Fibroblast of gingiva (primary cell): ENCODE measurements at places on chromosomes 4 and X.
A peak's percentile ranks its signal among the peaks of the same experiment; 100 is the strongest.

DNA sequence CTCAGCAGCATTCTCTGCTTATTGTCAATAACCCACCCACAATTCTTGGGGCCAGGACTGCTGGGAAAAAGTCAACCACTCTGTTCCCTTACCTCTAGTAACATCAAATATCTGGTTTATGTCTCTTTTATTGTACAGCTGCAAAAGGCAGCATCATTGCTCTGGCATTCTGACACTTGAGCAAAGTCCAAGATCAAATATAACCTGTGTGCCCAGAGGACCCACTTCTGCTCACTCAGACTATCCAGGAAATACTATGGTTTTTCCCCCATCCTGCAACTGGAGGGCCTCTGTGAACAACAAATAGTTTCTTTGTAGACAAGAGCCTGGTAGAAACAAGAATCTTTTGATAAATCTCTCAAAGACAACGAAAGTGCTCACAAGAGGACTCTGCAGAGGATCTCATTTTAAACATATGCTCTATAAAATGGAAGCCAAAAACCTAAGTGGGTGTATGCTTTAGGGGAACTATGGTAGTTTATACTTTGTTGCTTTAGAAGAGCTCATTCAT, 154.7 kb downstream of the RAB28 start:
- DNase-seq = no peak

GRCh38 chr4:61500883-61501282, 300.8 kb downstream of the ADGRL3 start:
- DNase-seq = no peak

- no peak for DNase-seq
Observed at GRCh38 chr4:125459531-125459930, 144.8 kb downstream of the FAT4 start.

- no peak for DNase-seq
Observed at GRCh38 chr4:101370663-101371210, 23.4 kb upstream of the PPP3CA start.

GRCh38 chrX:47146936-47147859, 2.2 kb downstream of the RBM10 start:
- DNase-seq = no peak

DNA sequence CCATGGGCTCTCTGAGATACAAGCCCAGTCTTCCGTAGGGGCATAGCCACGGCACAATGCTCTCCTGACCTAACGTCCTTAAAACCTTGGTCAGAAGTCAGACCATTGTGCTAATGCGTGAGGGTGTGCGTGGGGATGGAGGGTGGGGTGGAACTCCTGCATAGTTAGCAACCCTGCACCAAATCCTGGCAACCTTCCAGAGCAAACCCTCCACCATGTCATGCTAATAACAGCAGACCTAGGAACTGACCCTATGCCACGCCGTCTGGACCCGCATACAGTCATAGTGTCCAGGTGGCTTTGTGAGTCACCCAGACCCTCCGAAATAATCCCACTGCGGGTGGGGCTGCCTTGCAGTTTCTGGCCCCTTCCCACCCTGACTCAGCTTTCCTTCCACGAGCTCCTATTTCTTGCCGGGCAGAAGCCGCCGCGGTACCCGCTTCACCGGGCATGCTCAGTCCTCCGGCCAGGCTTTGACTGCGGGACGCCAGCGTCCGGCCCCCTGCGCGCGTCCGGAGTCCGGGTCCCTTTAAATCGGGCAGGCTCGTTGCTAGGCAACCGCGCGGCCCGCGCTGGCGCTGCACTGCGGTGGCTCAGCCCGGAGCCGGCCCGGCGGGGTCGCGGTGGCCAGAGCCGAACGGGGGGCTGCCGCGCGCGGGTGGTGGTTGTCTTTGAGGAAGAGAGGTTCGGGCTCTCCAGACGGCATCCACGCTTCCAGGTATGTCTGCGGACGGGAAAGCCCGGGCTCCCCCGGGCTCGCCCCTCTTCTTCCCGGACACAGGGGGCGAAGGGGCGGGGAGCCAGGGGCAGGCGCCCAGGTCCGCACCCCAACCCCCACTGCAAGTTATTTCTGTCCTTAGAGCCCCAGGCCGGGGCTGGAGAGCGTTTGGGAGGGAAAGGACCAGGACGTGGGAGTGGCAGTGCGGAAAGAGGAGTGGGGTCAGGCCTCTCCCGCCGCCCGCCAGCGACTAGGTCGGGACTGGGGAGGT, at the start of gene CCDC160:
TSS of gene CCDC160 (plus strand) at position 557 of the 989 bp plus-strand sequence. CDS start 7,619 bp downstream, outside the sequence.
- DNase-seq = peak; percentile 10

GRCh38 chr4:53963336-53963735, 101.1 kb downstream of the CHIC2 start:
- no peak for DNase-seq

DNA sequence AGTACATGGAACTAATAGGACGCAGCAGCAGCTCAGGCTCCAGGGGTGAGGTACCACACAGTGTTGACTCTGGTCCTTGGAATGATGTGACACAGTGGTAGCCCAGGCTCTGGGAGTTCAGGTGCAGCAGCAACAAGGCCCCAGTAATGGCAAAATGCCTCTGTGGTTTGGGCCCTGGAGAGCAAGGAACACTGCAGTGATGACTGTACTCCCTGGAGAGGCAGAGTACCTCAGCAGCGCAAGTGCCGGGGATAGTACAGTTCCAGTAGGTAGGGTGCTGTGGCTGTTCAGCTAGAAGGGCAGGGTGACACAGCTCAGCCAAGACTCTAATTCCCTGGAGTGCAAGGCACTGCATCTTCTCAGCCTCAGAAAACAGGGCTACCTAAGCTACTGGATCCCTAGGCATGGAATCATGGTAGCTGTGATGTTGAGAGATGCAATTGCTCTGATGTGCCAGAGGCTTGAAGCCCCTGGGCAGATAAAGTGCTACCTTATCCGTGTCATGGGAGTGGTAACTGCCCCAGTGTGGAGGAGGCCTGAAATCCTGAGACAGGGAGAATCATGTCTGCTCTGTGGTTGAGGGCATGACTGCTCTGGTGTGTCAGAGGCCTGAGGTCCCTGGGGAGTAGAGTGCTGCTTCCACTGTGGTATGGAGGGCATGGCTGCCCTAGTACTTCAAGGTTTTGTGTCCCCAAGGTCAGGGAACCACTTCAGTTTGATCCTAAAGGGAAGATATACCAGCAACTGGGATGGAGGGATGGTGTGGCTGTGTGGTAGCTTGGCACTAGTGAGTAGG, 55.2 kb downstream of the AREG start:
- no peak for DNase-seq

DNA sequence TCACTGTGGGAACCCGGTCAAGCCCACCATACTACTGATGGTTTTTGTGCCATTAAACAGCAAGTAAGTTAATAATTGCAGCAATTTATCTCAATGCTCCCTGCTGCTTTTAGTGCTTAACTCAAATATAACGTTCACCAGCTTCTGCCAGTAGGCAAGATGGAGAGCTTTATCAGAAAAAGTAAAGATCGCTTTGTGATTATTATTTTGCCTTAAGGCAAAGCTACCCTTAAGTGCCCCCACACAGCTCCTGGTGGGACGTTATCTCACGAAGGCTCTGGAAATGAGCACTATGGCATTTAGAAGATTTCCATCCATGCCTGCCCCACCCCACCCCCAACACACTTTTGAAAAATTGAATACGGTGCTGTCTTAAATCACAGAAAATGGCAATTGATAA, 59.4 kb downstream of the KDR start:
- DNase-seq = no peak

- DNase-seq = no peak
Observed at GRCh38 chrX:72207366-72207765, 25.8 kb downstream of the PIN4 start.

DNA sequence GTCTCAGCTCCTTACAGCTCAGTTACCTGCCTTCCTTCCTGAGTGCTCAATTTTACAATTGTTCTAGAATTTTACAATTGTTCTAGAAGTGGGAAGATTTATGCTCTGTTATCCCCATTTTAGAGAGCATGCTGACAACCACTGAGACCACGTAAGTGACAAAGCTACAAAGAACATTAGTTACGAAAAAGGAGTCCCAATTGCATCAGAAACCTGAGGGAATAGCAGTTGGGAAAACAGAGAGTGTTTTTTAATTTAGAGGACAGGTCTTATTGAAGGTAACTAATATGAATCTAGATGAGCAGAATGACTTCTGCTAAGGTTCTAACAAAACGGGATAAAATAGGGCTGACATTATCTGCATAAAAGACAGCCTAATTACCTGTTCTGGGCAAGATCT, 103.3 kb downstream of the THOC2 start:
- DNase-seq = no peak

DNA sequence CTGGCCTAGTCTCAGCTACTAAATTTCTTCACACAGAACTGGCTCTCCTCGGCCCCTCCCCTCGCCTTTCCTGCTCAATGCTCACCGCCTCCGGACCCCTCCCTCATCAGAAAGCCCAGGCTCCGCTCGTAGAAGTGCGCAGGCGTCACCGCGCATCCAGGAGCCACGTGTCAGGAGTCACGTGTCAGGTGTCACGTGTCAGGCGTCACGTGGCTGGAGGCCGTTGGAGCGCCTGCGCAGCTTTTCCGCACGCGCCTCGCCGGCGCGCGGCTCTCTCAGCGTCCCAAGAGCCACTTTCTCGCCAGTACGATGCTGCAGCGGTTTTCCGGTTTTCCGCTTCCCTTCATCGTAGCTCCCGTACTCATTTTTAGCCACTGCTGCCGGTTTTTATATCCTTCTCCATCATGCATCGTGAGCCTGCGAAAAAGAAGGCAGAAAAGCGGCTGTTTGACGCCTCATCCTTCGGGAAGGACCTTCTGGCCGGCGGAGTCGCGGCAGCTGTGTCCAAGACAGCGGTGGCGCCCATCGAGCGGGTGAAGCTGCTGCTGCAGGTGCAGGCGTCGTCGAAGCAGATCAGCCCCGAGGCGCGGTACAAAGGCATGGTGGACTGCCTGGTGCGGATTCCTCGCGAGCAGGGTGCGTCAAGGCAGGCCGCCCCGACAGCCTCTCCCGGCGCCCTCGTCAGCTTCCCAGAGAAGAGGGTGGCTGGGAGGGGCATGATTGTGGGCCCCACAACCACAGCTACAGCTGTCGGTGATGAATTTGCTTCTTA, at the start of gene SLC25A31:
TSS of gene SLC25A31 (plus strand) at position 259 of the 772 bp plus-strand sequence. CDS start at position 405, 146 bp downstream.
- no peak for DNase-seq

DNA sequence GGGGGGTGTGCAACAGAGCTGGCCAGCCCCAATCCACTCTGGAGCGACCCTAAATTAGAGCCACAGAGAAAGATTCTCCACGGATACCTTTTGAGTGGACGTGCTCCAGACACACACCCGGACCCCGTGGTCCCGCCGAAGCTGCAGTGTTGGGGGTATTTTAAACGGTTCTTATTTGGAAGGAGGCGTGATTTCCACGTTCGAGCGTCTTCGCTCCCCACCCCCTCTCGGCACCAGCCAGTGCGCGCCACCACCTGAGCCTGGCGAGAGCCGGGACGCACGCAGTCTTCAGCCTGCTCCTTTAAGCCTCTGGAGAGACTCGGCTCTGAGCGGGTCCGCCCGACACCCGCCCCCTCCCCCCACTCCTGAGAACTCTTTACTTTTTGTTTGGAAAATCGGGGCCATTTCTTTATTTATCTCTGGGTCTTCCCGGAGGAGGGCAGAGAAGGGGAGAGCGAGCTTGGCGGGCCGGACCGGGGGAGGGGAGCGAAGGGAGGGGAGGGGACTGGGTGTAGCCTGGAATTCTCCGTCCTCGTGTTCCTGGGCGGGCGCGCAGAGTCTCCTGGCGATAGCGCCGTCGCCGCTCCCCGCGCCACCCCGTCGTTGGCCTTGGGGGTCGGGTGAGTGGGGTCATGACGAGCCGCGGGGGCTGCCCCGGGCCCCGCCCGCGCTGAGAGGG, 668 bp upstream of the PTCHD1 start:
- DNase-seq = no peak

- DNase-seq = no peak
Observed at GRCh38 chr4:139131209-139131870, 45.7 kb downstream of the ELF2 start.

GRCh38 chrX:150262456-150262855, 100.7 kb upstream of the MAMLD1 start:
- no peak for DNase-seq

DNA sequence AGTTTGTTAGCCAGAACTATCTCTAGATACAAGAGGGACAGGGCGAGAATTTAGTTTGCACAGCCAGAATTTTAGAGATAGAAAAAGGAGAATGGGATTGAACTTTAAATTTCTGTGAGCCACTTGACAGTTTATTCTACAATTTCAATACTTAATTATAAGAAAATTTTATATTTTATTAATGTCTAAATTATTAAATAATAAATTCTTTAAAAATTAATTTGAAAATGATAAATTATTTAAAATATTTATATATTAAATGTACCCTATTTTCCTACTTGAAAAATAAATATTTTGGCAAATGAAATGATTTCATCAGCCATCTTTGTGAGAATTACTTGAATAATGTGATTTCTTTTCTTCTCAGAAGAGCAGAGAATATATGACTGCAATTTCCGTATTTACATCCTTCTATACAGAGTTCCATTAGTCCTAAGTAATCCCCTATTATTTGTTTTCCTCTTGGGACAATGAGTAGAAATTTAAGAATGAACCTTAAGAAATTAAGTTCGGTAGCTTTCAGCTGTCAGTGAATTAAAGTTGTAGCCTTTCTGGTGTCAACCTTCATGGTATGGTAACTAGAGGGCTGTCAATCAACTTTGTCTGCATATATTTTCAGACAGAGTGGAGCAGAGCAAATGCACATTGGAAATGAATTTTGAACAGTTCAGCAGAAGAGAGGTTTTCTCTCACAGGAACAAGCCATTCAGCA, 763.9 kb downstream of the PCDH18 start:
- DNase-seq = no peak

- no peak for DNase-seq
Observed at GRCh38 chr4:40570348-40571077, 59.2 kb downstream of the RBM47 start.

GRCh38 chr4:26212528-26212927, 108.3 kb upstream of the RBPJ start:
- DNase-seq = no peak

DNA sequence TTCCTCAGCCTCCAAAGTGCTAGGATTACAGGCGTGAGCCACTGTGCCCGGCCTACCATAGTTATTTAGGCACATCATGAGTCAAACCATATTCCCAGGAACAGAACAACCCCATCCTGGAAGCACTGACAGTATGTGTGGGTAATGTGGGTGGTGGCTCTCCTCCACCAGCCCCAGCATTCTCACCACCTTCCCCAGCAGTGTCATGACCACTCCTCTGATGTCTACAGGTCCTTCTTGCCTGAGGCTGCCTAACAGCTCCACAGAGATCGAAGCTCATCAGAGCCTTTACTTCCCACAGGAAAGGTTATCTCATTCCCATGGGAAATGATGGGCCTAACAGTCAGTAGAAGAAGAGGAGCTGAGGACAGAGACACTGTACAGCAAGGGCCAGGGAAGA, 129.5 kb upstream of the GPC4 start:
- no peak for DNase-seq

DNA sequence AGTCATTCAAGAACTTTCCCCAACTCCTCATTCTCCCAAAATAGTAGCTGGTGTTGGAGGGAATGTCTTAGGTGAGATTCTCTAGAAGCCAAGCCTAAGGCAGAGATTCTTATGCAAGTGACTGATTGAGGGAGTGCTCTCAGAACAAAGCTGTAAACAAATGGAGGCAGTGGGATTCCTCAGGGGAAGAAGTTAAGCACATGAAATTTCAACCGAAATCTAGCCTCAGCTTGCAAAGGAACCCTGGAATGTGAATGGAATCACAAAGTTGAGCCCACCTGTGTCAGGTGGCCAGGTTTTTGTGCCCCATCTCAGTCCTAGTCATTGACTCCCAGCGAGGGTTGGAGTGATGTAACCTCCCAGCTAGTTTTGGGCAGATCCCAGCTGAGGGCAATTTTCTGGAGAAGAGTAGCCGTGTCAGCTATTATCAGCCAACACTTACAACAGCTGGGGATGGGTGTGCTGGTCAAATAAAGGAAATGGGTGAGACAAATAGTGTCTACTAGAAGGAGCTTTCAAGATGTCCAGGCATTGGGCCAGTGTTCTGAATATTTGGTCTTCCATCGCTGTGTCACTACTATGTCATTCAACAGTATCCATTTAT, 29.7 kb upstream of the FGF2 start:
- DNase-seq = no peak

GRCh38 chr4:14234307-14234706, 606.8 kb upstream of the BOD1L1 start:
- no peak for DNase-seq
